ENCODE measurements at places on chromosomes 1 and 21. TPM values are rescaled to one million over a fixed set of nuclear protein-coding genes. Genes with fewer than 3 reads are reported as not detected.

FAM72B gene
- 2.5 TPM for total RNA-seq

DNA sequence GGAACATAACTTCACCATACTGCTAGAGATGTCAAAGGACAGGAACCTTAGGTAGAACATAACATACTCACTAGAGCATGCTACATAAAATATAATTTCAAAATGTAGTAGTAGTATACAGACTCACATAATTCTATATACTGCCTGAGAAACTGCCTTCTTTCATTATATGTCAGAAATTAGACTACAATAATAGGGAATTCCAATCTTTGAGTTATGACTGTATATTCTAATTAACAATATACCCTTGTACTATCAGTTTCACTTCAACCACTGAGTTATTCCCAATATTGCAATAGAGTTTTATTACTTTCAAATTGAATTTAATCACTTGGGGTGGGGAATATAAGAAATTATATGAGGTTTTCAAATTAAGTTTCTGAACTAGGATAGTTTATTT lies 44.0 kb downstream of the OMA1 start:
- DNase-seq: no peak

PBX1 gene
- 27.9 TPM for total RNA-seq

URB1 gene
- total RNA-seq: 17.3 TPM

Data from osteocyte (in vitro differentiated cells).